RPMI8226 (cell line): ENCODE measurements at places on chromosomes 11 and 22.

DNA sequence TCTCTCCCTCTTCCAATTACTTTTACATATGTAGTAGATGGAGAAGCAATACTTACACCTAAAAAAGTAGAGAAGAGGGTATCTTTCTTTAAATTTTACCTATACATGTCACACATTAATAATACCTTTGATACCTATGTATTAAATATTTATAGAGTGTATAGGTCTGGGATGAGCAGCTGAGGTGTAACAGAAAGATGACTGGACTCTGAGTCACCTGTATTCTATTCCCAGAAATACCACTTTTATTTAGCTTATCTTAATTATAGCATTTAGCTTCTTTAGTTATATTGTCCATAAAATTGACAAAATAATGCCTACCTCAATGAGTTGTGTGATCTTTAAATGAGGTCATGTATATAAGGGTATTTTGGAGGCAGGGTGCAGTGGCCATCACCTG lies 30.6 kb upstream of the YAP1 start:
- DNase-seq: no peak

GRCh38 chr11:134499990-134500389 lies 87.9 kb upstream of the B3GAT1 start:
- no peak for DNase-seq

- DNase-seq: no peak
Measured at GRCh38 chr11:104588970-104589369, 309.3 kb downstream of the CASP12 start.

GRCh38 chr11:62905296-62905695 lies 15.9 kb downstream of the CHRM1 start:
- DNase-seq: no peak

DNA sequence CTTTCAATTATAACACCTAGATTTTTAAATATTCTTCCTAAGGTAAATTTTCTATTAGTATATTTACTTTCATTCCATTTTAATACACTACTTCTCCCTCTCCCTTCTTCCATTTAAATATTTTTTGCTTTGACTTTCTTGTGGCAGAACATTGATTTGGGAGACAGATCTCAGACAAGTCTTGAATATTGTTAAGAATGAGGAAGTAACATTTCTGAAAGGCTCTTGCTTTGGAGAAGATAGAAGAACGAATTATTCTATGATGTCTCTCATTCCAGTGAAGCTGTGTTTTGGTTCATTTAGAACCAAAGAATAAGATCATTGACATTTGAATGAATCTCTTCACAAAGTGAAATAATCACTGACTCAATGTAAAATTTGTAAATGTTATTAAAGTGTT lies 2.4 kb downstream of the IPO7 start:
- no peak for DNase-seq

GRCh38 chr11:117597071-117597470 lies 199.9 kb downstream of the DSCAML1 start:
- DNase-seq: peak; percentile 70

DNA sequence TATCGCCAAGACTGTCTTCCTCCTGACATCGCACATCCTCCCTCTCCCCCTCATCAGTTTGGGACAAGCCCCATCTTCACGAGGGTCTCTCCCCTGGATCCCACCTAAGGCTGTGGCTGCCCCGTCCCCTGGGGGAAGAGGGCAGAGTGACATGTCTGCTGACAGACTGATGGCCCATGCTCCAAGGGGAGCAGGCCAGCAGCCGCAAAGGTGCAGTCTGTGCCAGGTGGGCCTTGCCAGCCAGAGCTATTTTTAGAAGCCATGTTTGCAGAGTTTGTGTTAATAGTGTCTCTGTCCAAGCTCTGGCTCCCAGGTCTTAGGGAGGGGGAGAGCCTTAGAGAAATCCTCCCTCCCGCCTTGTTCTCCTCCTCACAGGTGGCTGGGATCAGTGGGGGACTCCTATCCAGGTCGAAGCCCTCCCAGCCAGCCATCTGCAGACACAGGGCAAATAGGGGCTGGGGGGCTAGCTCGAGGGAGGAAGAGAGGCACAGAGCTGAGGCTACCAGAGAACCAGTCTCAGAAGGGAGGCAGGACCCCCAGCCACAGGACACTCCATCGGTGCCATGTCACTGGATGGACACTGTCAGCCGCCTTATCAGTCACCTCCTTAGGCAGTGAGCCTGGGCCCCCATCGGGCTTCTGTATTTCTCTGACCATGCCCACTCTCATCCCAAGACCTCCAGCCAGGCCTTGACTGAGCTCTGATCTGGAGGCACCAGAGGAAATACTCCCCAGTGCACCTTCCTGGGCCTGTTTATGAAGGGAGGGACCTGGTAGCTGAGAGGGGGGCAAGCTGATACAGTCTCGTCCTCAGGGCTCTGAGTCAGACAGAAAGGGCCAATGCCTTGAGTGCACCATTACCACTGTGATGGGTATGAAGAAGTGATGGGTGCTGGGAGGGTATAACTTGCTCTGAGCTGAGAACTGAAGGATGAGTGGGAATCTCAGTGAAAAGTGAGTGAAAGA lies 49.3 kb downstream of the CHRDL2 start:
- DNase-seq: peak; percentile 17

- no peak for DNase-seq
Measured at GRCh38 chr11:26188554-26188953, 143.4 kb upstream of the ANO3 start.

DNA sequence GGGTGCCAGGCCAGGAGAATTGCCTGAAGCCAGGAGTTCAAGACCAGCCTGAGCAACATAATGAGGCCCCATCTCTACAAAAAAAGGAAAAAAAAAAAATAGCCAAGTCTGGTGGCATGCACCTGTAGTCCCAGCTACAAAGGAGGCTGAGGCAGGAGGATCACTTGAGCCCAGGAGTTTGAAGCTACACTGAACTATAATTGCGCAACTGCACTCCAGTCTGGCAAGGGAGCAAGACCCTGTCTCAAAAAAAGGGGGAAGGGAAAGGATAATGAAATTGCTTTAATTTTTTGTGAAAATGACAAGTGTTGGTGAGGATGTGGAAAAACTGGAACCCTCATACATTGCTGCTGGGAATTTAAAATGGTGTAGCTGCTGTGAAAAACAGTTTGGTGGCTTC lies 19.2 kb downstream of the STK33 start:
- DNase-seq: no peak

- no peak for DNase-seq
Measured at GRCh38 chr22:19098157-19098556, 24.1 kb downstream of the DGCR2 start.

DNA sequence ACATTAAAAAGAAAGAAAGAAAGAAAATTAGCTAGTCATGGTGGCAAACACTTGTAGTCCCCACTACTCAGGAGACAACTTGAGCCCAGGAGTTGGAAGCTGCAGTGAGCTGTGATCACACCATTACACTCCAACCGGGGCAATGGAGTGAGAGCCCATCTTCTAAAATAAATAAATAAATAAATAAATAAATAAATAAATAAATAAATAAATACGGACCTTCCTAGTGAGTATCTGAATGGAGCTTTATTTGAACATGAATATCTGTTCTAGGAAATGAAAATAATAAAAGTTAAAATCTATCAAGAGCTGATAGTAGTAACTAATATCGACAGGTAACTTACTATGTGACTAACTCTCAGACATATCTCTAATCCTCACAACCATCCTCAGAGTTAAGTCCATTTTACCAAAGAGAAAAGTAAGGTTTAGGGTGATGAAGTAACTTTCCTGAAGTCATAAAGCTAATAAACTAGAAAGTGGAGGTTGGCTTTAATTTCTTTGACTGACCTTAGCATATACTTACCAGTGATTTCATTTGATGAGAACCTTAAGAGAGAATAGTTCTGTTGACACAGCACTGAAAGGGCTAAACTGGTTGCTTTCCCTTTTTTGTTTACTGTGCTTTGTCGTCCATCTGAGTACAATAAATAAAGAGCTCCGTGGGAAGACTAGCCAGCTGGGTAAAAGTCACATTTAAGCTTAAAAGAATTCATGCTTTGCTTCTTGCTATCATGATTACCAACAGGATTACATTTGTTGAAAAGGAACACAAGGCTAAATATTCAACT lies 22.4 kb downstream of the ENTHD1 start:
- no peak for DNase-seq

DNA sequence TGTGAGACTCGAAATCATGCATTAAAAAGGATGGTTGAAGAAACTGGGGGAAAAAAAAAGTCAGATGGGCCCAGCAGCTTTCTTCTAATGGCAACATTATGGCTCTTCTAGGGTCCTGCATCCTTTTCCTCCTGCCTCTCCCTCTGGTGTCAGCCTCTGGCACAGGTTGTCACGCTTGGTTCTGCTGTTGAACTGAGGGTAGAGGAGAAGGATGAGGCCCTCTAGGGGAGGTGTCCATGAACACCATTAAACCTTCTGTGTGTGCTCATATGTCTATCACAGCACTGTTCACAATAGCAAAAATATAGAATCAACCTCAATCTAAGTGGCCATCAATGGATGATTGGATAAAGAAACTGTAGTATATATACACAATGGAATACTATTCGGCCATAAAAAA lies 36.0 kb downstream of the BUD13 start:
- DNase-seq: peak; percentile 35

DNA sequence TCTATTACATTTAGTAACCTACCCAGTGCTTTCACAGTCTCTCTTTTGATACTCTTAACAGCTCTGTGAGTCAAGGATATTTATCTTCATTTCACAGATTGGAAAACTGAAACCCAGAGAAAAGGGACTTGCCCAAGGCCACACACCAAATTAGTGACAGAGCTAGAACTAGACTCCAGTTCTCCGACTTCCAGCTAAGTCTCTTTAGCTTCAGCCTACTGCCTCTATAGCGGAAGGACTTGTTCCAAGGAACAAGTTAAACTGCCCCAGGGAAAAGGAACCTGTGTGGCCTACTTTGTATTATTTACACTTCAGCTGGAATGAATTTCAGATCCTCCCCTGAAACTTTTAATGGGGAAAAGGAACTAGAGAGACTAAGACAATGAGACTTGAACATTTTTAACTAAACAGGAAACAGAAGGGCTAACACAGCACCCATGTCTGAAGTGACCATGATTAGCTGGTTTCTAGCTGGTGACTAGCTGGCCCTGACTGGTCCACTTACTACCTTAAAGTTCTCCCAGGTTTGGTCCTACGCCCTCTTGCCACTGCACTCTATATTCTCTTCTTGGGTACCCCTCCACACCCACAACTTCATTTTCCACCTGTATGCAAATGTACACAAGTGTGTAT lies 1.3 kb downstream of the LRRC51 start:
- no peak for DNase-seq

DNA sequence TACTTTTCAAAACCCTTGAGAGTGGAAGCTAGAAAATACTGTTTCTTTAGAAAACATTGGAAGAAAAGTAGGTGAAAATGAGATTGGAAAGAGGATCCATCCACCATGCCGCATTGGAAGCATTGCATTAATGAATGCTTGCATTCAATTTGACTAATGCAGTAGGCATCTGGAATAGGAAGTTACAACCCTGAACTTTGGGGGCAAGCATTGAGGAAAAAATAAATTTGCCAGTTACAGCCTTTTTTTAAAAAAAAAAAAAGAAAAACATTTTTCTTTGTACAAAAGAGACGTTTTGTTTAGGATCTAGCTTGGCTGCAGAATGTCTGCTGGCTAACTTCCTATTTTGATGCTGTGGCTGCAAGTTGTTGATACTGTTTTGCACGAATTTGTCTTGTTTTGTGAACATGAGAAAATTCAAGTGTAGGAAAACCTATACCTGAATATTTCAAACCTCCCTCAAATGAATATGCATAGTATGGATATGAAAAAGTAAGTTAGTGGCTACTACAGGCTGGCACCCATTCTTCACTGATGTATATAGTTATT lies 28.1 kb downstream of the RTN3 start:
- no peak for DNase-seq

GRCh38 chr11:115930886-115931547 lies 426.8 kb upstream of the CADM1 start:
- DNase-seq: peak; percentile 77

DNA sequence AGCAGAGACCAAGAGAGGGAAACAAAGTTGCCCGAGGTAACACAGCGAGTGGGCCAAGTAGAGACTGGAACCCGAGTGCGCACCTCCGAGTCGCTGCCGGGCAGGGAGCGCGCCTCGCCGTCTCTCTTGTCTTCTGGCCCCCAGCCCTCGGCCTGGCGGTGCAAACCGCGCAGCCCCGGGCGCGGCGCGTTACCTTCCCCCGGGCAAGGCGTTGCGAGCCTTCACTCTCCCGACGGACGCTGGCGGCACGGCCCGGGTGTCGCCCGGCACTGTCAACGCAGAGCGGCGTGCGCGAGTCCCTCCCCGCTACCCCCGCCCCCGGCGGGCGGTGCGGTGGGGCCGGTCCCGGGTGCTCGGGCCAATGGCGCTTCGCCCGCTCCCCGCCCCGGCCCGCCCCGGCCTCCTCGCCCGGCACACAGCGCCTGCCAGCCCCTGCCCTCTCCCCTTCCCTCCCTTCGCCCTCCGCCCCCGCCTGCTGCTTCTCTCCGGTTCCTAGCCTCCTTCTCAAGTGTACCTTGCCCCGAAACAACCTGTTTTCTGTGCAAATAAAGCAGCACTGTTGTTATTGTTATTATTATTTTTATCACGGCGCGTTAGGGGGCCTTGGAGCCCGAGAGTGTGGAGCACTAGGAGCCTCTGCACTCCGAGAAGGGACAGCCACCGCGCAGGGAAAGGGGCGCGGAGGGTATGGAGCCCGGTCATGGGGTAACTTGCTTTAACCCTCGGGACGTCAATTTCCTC lies at the start of gene SYTL2:
TSS of gene SYTL2 (minus strand) at position 271 of the 741 bp plus-strand sequence. CDS start 53,416 bp downstream, outside the sequence.
- peak; percentile 61 for DNase-seq

- DNase-seq: no peak
Measured at GRCh38 chr22:48137640-48138039, 1375.2 kb downstream of the TBC1D22A start.

- no peak for DNase-seq
Measured at GRCh38 chr11:12280838-12281565, 96.4 kb upstream of the PARVA start.

DNA sequence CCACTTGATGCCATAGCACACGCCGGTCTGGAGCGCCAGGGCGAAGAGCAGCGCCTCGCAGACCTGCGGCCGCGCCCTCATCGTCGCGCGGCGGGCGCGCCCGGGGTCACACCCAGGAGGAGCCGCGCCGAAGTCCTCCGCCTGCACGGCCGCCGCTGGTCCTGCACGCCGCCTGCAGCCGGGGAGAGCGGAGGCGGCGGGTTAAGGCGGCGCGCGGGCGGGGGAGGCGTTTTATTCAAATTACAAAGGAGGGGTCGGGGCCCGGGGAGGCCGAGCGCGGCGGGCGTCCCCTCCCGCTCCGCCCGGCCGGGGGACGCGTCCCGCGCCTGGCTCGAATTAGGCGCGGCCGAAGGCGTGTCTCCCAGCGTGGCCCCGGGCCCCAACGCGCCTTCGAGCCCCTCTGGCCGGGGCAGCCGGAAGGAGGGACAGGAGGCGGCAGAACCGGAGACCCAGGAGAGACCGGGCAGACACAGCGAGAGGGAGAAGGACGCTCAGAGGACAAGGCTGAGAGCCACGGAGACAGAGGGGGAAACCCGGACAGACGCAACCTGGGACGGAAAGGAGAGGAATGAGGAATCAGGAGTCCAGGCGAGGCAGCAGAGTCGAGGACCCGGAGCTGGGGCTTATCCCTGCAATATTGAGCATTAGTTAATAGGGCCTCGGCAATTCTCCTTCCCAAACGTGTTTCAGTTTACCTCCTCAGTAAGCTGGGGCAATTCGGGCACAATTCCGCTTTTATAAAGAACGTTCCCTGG lies at the start of gene WNT11:
TSS of gene WNT11 (minus strand) at position 176 of the 755 bp plus-strand sequence. CDS start at position 81, 95 bp downstream.
- DNase-seq: peak; percentile 79

- no peak for DNase-seq
Measured at GRCh38 chr11:6635082-6635932, 16.1 kb upstream of the TPP1 start.
